ENCODE measurements at places on chromosomes 5 and 9.

DNA sequence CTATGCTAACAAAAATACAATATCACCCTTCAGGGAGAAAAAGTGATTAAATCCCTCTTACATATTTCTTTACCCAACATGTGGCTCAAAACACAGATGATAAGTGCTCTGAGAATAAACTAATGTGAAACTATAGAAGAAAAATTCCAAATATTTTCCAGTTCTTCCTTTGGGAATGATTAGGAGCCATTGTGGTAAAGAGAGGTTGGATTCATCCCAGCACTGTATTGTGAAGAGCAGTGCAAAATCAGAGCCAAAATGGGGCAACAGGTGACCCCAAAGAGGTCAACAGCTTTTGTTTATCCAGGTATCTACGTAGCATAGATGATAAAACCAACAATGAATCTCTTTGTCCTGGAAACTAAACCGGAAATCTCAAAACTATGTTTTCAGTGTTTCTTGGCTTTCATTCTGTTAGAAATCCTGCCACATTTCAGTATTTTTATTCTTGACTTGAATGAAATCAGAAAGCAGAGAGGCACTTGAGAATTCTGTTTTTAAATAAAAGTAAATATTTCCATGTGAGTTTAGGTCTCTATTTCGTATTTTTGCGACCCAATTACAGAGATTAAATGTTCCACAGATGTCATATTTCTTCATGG lies 120.4 kb upstream of the FST start:
- no peak for DNase-seq

DNA sequence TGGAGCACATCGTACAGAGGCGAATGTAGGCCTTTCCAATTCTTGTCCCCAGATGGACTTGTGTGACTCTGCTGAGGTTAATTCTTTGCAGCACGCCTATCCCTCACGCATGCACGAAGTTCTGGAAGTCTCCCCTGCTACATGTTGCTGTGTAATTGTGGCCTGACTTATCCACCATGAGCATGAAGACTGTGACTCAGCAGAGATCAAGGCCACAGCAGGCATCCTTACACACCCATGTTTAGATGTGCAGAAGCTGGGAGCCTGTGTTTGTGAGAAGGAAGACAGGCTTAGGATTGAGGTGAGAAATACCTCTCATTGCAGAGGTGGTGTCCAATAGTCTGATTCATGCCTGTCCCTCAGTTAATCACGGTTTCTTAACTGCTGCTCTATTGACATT lies 135.6 kb downstream of the ICE1 start:
- no peak for DNase-seq

DNA sequence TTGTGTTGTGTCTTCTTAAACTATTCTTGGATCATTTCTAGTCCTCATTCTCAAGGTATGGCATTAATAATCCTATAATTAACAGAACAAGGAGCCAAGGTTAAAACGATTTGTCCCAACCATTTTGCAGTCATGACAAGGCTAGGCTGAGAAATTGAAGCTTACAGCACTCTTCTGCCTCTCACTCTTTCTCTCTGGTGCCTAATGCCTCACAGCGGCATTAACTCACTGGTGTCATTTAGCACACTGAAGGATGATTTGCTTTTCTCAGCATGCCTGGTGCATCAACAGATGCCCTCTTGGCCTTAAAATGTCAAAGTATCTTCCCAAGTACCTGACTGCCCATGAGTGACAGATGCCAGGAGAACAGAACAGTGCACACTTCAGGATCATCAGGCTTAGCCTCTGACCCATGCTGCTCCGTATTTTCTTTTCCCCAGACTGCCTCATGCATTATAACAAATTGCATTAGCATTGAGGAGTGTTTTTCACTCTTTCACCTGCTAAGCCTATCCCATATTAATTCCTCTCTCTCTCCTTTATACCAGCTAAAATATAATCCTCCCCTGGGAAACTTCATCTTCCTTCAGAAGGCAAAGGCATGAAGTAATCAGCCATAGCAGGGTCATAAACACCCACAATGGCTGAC lies 61.1 kb upstream of the SV2C start:
- DNase-seq = no peak

- no peak for DNase-seq
Measured at GRCh38 chr9:130957451-130958203, 18.6 kb upstream of the FIBCD1 start.

- DNase-seq = no peak
Measured at GRCh38 chr9:34545497-34545896, 22.7 kb upstream of the ENHO start.

- no peak for DNase-seq
Measured at GRCh38 chr5:135448791-135449507, 1.8 kb upstream of the DCANP1 start.

DNA sequence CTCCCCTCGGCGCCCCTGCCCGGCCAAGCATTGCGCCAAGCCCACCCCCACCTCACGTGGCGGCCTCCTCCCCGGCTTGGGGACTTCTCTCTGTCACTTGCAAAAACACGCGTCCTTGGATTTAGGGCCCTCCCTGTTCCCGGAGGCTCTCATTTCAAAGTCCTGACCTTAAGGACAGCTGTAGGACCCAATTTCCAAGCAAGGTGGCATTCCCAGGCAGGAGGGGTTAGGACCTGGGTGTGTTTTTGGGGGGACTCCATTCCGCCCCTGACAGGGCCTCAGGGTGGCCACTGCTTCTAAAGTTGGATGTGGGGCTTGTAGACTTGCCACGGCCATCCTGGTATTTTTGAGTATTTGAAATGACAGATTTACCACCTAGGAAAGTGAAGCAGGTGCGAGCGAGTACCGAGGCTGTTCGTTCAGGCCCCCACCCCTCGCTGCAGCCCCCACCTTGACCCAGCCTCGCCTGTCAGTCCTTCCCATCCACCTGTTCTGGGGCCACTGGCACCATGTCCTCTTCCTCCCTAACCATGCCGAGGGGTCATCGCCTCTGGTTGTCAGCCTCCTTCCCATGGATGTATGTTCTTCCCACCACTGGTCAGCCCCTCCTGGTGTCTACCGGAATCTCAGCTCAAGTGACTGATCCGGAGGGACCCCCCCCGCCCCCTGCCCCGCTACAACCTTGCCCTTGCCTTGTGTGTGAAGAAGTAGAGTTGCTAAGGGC lies 52.4 kb downstream of the MRPL36 start:
- no peak for DNase-seq

DNA sequence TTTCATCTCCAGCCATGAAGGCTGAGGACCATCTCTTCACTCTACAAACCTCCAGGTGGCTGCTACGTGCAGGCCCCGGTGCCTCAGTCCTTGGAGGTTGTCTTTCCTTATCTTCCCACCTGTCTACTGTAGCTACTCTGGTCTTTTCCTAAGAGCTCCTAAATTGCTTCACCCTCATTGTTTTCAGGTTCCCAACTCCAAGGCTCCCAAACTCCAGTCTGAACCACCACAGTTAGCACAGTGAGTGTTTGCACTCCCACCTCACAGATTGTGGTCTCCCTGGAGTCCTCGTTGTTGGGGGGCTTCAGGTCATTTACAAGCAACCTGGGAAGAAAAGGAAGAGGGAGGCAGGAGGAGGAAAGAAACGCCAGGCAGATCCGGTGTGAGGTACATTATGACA lies 85.3 kb downstream of the NSUN2 start:
- no peak for DNase-seq

DNA sequence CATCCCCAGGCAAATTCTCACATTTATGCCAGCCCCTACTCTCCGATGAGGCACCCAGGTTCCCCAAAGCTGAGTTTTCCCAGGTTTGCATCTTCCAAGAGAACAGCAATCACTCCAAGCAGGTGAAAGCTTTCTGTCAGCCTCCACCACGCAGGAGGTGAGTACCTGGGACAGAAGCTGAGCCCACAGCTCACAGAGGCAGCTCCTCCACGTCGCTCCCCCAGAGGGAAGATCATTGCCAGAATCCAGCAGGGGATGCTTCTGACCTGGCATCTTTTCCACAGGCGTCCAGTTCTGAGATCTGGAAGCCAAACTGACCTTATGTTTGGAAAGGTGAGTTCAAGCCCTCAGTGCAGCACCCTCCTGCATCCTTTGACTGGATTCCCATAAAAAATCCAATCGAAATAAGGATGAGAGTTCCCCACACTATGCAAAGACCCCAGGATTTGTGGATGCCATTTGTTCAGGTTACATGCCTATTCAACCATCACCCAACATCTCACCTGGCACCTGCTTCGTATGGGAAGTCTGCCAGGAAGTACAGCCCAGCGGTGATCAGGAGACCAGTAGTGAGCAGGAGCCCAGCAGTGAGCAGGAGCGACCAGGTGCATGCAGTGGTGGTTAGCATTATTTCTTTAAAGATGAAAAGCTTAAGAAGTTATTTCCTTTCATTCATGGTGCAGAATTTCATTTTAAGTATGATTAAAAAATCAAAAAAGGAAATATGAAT lies 47.4 kb upstream of the OLFM1 start:
- DNase-seq = no peak

- DNase-seq = no peak
Measured at GRCh38 chr5:77669677-77670076, 31.2 kb upstream of the OTP start.

DNA sequence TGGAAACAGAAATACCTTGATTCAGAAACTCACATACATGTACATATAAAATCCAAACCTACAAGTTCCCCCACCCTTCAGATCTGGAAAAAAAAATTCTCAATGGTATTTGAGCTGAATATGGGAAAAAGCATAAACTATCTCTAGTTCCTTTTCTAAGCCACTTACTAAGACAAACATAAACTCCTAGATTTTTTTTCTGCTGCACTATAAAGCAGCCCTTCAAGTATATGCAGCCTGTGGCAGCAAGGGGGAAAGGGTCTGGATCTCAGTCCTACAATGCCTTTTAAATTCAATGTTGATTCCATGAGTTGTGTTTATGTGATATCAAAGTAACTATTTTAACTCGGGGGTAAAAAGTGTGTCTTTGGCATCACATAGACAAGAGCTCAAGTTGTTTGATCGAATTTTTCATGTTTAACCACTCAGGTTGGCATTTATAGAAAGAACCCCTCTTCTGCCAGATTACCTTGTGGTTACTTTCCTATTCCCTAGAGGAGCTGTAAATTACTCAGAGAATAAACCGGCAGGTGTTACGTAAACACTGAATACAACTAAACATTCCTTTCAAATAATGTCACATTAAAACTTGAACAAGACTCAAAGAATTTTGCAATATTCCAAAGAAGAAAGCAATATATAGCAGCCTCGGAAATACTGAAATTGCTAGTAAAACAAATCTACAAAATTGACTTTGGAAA lies 91.8 kb upstream of the FER start:
- peak; percentile 8 for DNase-seq

DNA sequence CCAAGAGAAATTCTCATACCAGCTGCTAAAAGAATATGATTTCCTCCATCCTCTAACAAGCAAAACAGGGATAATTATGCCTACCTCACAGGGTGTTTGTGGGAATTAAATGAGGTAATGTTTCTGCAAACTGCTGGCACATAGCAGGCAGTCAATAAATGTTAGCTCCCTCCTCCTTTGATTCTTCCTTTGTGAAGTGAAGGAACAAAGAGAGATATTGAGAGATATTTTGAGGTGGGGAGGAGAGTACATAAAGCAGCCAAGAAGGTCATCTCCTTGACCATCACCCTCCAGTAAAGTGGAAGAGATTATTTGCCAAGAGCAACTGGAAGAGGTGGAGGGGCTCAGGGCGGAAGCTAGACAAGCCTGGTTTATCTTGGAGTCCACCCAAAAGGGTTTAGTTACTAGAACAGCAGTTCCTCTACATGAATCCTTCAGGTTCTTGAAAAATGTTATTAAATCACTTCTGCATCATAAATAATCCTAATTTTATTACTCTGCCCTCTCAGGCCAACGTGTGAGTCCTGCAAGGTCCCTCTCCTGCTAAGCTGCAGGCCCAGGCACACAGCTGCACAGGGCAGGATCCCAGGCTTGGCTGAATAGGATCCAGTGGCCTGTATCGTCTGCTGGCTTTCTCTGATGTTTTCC lies 35.0 kb upstream of the TLE1 start:
- no peak for DNase-seq

DNA sequence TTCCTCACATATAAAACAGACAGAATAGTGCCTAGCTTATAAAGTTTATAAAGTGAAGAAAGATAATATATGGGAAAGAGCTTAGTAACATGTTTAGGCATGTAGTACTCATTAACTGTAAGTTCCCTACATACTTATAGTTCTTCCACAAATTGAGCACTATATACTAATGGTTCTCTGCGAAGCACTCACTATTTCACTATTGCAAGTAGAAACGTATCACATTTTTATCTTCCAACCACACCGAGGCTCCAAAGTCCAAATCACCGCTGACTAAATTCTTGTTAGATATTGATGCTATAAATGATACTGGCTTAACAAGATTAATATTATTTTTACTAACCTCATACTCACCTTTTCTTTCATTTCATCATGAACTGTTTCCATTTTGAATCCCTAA lies 61.0 kb downstream of the FBXW11 start:
- DNase-seq = no peak

DNA sequence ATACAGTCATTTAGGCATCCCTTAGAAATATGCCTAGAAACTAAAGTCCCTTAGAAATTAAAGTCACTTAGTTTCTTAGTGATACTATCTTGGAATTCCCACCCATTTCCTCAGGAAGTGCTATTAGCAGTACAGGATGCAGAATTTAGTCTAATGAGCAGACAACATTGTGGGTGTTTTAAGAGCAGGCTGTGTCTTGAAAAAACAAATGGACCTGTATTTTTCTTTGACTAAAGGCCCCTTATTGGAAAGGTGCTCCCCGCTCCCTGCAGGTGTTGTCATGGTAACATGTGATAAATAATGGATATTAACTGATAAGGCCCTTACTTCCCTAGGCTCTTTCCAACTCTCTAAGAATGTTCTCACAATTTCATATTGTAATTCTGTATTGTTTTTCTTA lies 38.8 kb upstream of the STARD4 start:
- no peak for DNase-seq

DNA sequence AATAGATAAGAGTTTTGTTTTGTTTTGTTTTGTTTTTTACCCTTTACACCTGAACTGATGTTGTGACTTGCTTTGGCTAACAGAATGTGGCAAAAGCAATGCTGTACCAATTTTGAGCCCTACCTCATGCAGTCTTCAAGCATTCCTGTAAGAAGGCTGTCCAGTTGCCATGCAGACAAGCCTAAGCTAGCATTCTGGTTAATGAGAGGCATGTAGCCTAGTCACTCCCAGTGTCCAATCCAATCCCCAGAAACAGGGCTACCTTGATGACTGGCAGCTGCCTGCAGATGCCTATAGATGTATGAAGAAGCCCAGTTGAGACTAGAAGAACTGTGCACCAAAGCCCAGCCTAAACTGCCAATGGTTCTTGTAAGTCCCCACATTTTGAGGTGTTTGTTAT lies 9.4 kb upstream of the EFNA5 start:
- no peak for DNase-seq

- DNase-seq = peak; percentile 86
Measured at GRCh38 chr9:6759185-6759977, 1.6 kb downstream of the KDM4C start.

GRCh38 chr5:40124367-40124766 lies 555.3 kb upstream of the PTGER4 start:
- no peak for DNase-seq

Data from AG08396 (cell line).